ENCODE measurements at places on chromosomes 2 and 18. TPM values are rescaled to one million over a fixed set of nuclear protein-coding genes. Genes with fewer than 3 reads are reported as not detected.

DNA sequence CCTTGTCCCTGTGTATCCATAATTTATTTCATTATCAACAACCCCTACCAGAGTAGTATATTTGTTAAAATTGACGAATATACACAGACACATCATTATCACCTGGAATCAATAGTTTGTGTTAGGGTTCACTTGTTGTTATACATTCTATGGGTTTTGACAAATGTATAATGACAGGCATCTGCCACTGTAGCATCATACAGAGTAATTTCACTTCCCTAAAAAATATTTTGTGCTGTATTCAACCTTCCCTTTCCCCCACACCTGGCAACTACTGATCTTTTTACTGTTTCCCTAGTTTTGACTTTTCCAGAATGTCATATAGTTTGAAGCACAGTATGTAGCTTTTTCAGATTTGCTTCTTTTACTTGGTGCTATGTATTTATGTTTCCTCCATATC, 132.0 kb downstream of the ZNF804A start:
- no peak for DNase-seq

- DNase-seq = no peak
Observed at GRCh38 chr2:200193791-200194190, 112.7 kb upstream of the SPATS2L start.

DNA sequence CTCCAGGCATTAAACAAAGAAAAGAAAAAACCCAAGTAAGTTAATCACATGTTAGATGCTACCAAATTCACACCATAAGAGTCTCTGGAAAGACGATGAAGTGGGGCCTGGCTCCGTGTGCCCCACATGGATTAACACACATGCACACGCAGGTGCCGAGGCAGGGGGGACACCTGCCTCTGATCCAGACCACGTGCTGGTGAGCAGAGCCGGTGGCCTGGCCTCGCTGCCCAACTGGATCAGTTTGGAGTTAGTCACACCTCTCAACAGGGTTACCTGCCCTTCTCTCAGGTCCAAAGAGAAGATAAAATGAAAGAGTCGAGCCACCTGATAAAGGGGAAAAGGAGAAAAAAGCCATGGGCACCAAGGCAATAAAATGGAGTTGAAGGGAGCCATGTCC, 40.5 kb downstream of the MRPL35 start:
- no peak for DNase-seq

DNA sequence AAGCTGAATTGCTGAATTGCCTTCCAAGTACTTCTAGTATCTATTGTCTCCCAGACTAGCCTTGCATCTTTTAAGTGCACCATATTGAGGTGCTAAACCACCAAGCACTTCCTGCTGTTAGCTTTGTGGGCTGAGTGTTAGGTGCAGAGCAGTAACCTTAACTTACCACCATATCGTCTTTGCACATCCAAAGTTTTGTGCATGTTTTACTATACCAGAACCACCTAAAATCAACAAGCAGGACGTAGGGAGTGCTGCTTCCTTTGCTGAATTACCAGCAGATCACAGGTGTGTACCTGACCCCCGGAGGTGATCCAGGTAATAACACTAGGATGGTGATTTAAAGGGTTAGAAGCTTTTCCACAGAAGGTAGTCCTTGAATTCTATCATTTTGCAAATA, 359.9 kb upstream of the HNRNPA3 start:
- no peak for DNase-seq

DNA sequence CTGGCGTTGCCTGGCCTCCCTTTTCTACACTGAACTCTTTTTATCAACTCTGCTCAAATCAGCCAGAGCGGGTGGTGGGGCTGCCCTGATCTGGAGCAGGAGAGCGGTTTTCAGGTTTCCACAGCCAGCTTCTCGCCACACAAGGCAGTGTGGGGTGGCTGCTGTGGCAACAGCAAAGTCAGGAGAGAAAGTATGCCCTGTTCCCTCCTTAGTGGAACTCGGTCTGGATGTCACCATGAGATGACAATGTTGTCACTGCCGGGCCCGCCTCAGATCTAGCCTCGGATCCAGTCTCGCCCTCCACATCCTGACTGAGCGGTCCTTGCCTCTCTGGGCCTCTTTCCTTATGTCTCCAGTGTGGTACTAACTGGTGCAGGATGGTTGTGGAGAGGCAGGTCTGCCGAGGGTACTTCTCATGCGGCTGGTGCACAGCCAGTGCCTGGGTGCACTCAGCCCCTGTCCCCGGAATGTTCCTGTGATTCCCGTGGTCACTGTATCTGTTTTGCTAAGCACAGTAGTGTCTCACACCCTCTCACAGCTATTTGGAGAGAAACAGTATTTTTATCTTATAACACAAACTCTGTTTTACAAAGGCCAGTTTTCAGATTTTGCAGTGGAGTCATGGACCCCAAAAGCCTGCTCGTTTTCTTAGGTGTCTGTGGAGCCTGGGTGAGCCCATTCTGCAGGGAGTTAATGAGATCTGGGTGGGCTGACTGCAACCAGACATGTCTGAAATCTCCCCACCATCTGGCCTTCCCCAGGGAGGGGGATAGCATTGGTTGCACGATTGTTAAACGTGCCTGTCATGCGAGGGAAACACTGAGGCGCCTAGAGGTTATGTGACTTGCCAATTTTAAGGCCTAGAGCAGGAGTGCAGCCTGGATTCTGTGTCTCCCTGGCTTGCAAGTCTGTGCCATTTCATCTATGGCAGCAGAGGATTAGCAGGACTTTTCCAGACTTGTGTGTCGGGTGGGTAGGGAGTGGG, 261.1 kb upstream of the AGAP1 start:
- no peak for DNase-seq

GRCh38 chr2:111116011-111116746, 4.5 kb upstream of the BCL2L11 start:
- DNase-seq = no peak

- no peak for DNase-seq
Observed at GRCh38 chr2:230909841-230910545, 15.0 kb downstream of the GPR55 start.

DNA sequence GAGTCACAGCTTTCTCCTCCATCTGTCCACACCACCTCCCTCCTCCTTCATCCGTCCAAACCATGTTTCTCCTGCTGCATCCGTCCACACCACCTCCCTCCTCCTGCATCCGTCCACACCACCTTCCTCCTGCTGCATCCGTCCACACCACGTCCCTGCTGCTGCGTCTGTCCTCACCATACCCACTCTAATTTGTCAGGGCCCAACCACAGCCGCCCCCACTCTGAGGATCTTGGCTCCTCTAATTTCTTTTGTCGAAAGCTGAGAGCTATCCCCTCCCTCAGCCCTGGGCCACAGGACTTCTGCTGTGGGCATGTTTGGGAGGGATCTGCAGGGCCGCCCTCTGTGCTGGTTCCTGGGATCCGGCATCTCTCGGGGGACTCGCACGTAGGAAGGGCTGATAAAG, 67.4 kb downstream of the TPO start:
- no peak for DNase-seq

CTLA4 gene
- not detected for total RNA-seq

RIT2 gene
- not detected for total RNA-seq

GRCh38 chr2:33059471-33060156, 112.9 kb downstream of the LTBP1 start:
- no peak for DNase-seq

VWA3B gene
- not detected for total RNA-seq

GRCh38 chr2:83196225-83196624, 1262.9 kb downstream of the SUCLG1 start:
- peak; percentile 36 for DNase-seq

FOXD4L1 gene
- not detected for total RNA-seq

DNA sequence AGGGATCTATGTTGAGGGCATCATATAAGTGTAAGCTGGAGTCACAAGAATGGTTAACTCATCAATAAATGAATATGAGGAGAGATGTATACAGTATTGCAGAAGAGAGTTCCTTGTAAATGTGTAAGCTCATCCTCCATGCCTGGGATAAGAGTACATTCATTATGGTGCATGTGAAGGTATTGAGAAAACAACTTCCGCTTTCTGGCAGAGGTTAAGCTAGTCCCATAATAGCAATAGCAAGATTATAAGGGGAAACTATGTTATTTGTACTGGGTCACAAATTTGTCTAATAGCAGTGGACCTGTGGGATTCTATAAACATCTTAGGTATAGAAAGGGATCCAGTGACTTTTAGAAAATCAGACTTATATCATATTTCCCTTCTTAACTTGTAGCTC, 44.1 kb downstream of the SCN2A start:
- no peak for DNase-seq

ERICH2 gene
- not detected for total RNA-seq

GRCh38 chr18:79742076-79742475, 55.7 kb upstream of the KCNG2 start:
- DNase-seq = no peak

DNER gene
- total RNA-seq = 42.9 TPM

- DNase-seq = no peak
Observed at GRCh38 chr2:8132351-8132831, 549.5 kb upstream of the ID2 start.

NXPH2 gene
- 0.14 TPM for total RNA-seq

DNA sequence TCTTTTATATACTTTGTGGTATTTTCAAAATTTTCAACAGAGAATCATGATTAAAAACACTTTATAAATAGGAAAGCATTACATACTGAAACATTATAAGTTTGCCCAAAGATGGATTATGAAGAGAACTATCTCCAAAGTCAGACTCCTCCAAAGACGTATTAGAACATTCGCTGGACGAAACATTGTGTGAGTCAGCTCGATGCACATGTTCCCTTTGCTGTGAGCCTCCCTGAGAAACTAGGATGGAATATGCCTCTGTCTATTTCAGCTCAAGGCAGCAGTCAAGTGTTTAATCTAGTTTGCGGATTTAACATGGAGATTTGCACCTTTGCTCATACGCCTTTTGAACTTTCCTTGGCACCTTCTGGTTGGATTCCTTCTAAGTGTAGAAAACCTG, 92.2 kb upstream of the NCKAP5 start:
- no peak for DNase-seq

DNA sequence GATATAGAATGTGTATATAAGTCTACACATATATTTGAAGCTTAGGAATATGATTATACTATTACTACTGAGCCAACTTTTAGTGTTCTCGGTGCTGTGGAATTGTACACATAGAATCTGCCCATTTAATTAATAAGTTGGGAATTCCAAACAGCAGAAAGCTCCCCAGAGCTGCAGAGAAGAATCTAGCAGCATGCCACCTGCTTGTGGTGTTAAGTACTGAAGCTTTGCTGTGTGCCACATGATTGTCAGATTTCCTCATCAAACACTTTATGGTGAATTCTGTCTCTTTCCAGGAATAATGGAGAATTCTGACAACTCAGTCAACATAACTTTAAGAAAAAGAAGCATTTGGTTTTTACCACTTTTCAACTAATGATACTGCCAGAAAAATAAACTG, 117.8 kb downstream of the WDSUB1 start:
- DNase-seq = peak; percentile 20

Data from HT1080 (cell line).